Suprapubic skin (tissue), 4 donors: ENCODE measurements at places on chromosomes 16 and 17.

DNA sequence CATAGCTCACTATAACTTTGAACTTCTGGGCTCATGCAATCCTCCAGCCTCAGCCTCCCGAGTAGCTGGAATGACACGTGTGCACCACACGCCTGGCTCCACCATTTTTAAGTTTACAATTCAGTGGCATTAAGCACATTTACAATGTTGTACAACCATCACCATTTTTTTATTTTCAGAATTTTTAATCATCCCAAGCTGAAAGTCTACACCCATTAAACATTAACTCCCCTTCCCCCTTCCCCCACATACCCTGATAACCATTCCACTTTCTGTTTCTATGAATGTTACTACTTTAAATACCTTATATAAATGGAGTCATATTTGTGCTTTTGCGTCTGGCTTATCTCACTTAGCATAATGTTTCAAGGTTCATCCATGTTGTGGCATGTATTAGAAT, 18.0 kb downstream of the NETO2 start:
- DNase-seq: no peak

- peak; percentile 97 for DNase-seq
Observed at GRCh38 chr17:10114931-10115535, 83.4 kb downstream of the GAS7 start.

- no peak for DNase-seq
Observed at GRCh38 chr16:73234496-73234895, 186.6 kb upstream of the ZFHX3 start.

- DNase-seq: no peak
Observed at GRCh38 chr17:49946208-49946607, 22.8 kb upstream of the DLX4 start.

DNA sequence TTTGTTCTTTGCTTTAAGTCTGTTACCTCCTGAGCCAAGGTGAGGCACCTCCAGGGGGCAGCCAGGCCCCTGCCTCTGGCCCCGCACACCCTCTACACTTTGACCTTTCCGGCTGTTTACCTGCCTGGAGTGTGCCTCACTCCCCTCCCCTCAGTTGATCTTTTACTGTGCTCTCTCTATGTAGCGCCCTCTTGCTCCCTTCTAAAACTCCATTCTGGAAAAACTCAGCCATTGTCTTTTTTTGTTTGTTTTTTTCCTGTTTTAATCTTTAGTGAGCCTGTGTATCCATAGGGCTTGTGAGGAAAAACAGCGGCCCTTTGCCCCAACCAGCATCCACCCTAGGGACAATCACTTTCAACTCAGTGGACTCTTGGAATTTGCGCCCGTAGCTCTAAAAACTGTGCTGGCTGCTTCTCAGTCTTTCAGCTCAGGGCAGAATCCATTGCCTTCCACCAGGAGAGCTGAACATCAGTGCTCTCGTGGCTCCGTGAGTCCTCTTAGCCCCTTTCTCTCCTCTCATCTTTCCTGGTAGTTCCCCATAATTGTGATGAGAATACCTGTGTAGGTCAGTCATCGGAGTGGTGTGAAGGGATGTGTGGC, 4.3 kb downstream of the AMDHD2 start:
- DNase-seq: no peak

GRCh38 chr16:49504626-49505025, 131.0 kb downstream of the C16orf78 start:
- no peak for DNase-seq
